ENCODE measurements at places on chromosomes 6 and 20. TPM values are rescaled to one million over a fixed set of nuclear protein-coding genes. Genes with fewer than 3 reads are reported as not detected.

TSBP1 gene
- total RNA-seq: not detected

SLC22A3 gene
- not detected for total RNA-seq

GRCh38 chr6:116191881-116192280, 62.0 kb downstream of the TSPYL4 start:
- H3K27me3 ChIP-seq: no peaks in the 10 kb centered on the region
- no peak for DNase-seq
- no peak overlapping the region for H3K4me3 ChIP-seq
- no peaks in the 10 kb centered on the region for H3K4me1 ChIP-seq
- H3K27ac ChIP-seq: no peak overlapping the region

- H3K36me3 ChIP-seq: no peaks in the 10 kb centered on the region
- H3K4me1 ChIP-seq: no peaks in the 10 kb centered on the region
- peaks cover 15% of the 10 kb centered on the region for H3K27me3 ChIP-seq
- no peak overlapping the region for H3K27ac ChIP-seq
These were observed 122.3 kb downstream of the CEBPB start for GRCh38 chr20:50312682-50313521.

HCRTR2 gene
- not detected for total RNA-seq

- no peaks in the 10 kb centered on the region for H3K4me1 ChIP-seq
- H3K27ac ChIP-seq: no peak overlapping the region
- H3K4me3 ChIP-seq: no peak overlapping the region
These were observed 236.8 kb downstream of the LY86 start for GRCh38 chr6:6825193-6825784.

DNA sequence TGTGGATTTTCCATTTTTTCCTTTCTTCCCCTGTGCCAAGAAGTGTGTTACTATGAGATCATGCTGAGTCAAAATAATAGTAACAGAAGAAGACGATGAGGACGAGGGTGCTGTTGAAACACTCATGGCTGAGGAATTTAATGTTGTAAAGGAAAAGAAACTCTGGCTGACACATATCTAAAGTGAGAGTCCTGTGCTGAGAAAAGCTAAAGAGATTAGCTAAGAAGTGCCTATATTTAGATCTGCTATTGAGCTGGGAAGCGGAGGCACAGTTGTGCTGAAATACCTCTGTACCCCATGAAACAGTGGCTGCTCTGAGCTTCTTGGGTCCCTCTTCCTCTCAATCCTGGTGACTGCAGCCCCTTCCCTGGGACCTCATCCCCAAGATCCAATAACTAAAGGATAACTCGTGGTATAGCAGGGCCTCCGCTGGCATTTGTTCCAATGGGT, 1.1 kb upstream of the SYTL3 start:
- DNase-seq: peak; percentile 58
- peak overlapping the region; percentile 99 for H3K27ac ChIP-seq
- H3K4me1 ChIP-seq: peaks cover 69% of the 10 kb centered on the region
- H3K27me3 ChIP-seq: no peaks in the 10 kb centered on the region
- H3K36me3 ChIP-seq: peaks cover 32% of the 10 kb centered on the region

NTSR1 gene
- total RNA-seq: not detected

GRCh38 chr6:131949620-131949908, 1.6 kb downstream of the CCN2 start:
- DNase-seq: no peak
- H3K4me1 ChIP-seq: peaks cover 15% of the 10 kb centered on the region
- H3K4me3 ChIP-seq: no peak overlapping the region
- H3K27me3 ChIP-seq: peaks cover 51% of the 10 kb centered on the region
- no peak overlapping the region for H3K27ac ChIP-seq

GRCh38 chr6:107115695-107116327, 496 bp upstream of the BEND3 start:
- H3K27ac ChIP-seq: no peak overlapping the region
- peak; percentile 41 for DNase-seq
- H3K27me3 ChIP-seq: peaks cover 7% of the 10 kb centered on the region
- H3K4me1 ChIP-seq: peaks cover 18% of the 10 kb centered on the region

GRCh38 chr6:37657112-37657886, 40.4 kb downstream of the MDGA1 start:
- no peak overlapping the region for H3K4me3 ChIP-seq
- peaks cover 7% of the 10 kb centered on the region for H3K4me1 ChIP-seq
- H3K36me3 ChIP-seq: peaks cover 24% of the 10 kb centered on the region
- no peak for DNase-seq
- no peaks in the 10 kb centered on the region for H3K27me3 ChIP-seq
- H3K27ac ChIP-seq: no peak overlapping the region

RIPPLY2 gene
- not detected for total RNA-seq

DNA sequence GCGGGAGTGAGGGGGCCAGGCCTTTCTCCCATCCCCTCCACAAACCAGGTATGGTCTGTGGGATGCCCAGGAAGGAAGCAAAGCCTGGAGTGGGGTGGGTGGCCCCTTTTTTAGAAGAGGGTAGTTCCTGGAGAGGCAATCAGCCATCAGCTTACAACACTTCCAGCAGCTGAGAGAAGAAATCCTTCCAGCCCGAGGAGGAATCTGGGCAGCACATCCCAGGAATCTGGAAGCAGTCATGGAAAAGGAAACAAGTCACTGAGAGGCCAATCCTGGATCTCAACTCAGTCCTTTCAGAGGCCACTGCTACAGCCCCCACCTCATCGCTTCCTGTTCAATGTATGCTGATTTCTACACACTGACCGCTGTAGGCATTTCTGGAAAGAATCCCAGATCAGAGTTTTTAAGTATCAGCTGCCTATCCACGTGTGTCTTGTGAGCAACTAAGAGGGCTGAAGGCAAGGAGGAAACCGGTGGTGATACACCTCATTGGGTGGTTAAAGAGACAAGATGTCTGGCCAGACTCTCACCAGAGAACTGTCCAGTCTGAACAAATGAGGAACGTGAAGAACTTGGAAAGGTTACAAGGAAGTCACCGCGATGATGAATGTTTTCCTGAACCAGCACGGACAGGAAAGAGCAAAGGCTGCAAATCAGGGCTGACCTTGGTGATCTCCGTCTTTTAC, 92.9 kb upstream of the SHLD1 start:
- no peak for DNase-seq
- peaks cover 38% of the 10 kb centered on the region for H3K4me1 ChIP-seq
- H3K36me3 ChIP-seq: no peaks in the 10 kb centered on the region
- no peak overlapping the region for H3K27ac ChIP-seq

PPP1R16B gene
- 111 TPM for total RNA-seq

- H3K27me3 ChIP-seq: no peaks in the 10 kb centered on the region
- no peak overlapping the region for H3K4me3 ChIP-seq
- H3K27ac ChIP-seq: no peak overlapping the region
- no peaks in the 10 kb centered on the region for H3K4me1 ChIP-seq
These were observed 508.0 kb upstream of the ADGRB3 start for GRCh38 chr6:68127074-68127473.

GRCh38 chr6:12973386-12973785, 256.8 kb downstream of the PHACTR1 start:
- H3K4me1 ChIP-seq: no peaks in the 10 kb centered on the region
- no peak for DNase-seq
- no peak overlapping the region for H3K27ac ChIP-seq
- H3K36me3 ChIP-seq: no peaks in the 10 kb centered on the region
- H3K27me3 ChIP-seq: peaks cover 18% of the 10 kb centered on the region

SIRPB2 gene
- total RNA-seq: not detected

- no peak overlapping the region for H3K27ac ChIP-seq
- H3K27me3 ChIP-seq: no peaks in the 10 kb centered on the region
- DNase-seq: no peak
- H3K4me1 ChIP-seq: peaks cover 30% of the 10 kb centered on the region
- H3K36me3 ChIP-seq: no peaks in the 10 kb centered on the region
- no peak overlapping the region for H3K4me3 ChIP-seq
These were observed 19.6 kb upstream of the PIM1 start for GRCh38 chr6:37150314-37150713.

PRKN gene
- total RNA-seq: 1.00 TPM

HLA-DOB gene
- total RNA-seq: 1.7 TPM

- no peak overlapping the region for H3K27ac ChIP-seq
- no peaks in the 10 kb centered on the region for H3K4me1 ChIP-seq
- no peak overlapping the region for H3K4me3 ChIP-seq
- H3K36me3 ChIP-seq: no peaks in the 10 kb centered on the region
These were observed 277.9 kb upstream of the BMP2 start for GRCh38 chr20:6489361-6490171.

RWDD2A gene
- 2.6 TPM for total RNA-seq

LY6G6C gene
- total RNA-seq: not detected

DNA sequence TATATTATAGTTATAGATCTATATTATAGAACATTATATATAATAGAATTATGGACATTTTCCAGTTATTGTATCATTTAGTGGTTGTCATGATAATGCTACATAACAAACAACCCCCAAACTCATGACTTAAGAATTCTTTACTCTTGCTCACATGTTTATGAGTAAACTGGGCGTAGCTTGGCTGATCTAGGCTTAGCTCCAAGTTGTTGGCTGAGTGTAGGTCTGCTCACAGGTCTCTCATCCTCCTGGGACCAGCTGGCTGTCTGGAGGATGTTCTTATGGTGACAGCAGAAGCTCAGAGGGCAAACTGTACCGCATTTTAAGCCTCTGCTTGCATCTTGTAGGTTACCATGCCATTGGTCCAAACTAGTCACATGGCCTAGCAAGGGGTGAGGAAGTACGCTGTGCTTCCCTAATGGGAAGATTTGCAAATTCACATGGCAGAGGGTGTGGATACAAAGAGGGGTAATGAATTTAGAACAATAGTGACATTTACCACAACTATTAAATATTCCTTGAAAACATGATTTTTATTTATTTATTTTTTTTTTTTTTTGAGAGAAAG, 34.2 kb downstream of the ARHGAP40 start:
- H3K27me3 ChIP-seq: peaks cover 18% of the 10 kb centered on the region
- no peak overlapping the region for H3K27ac ChIP-seq
- no peaks in the 10 kb centered on the region for H3K4me1 ChIP-seq

KHDC1 gene
- 4.6 TPM for total RNA-seq

RPP21 gene
- total RNA-seq: 38.3 TPM

IPCEF1 gene
- 10.5 TPM for total RNA-seq

- H3K36me3 ChIP-seq: peaks cover 2% of the 10 kb centered on the region
- peak overlapping the region; percentile 63 for H3K4me3 ChIP-seq
- DNase-seq: peak; percentile 70
- H3K27ac ChIP-seq: peak overlapping the region; percentile 87
- H3K4me1 ChIP-seq: peaks cover 19% of the 10 kb centered on the region
These were observed 34.9 kb downstream of the RNF24 start for GRCh38 chr20:3980260-3981131.

PROKR2 gene
- total RNA-seq: not detected

GRCh38 chr20:59806578-59806975, 126.9 kb downstream of the SYCP2 start:
- peaks cover 9% of the 10 kb centered on the region for H3K27me3 ChIP-seq
- no peak overlapping the region for H3K4me3 ChIP-seq
- no peak overlapping the region for H3K27ac ChIP-seq
- DNase-seq: no peak

CNR1 gene
- not detected for total RNA-seq

DNA sequence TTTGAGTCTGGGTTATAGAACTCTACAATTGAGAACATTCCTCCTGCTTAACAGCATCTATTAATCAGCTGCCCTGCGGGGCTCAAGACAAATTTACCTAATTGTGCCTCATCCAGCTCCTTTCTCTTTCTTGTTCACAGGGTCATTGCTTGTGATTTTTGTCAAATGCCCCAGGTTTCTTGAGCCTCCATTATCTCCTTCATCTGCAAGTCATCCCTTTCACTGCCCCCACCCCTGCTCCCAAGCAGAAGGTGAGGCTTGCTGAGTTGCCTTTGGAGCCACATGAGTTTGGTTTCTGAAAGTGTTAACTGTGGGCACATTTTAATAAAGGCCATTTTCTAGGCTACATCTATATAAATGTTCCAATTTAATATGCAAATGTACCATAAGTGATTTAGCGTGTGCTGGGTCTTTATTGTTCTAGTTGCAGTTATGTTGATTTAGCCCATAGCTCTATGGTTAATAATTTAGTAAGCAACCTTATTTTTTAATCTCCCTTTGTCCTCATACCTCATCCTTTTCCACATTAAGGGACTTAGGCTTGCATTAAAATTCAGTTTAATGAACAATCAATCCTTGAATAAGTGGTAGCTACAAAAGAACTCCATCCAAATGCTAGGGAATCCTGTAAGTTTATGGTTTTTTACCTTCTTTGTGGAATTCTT, 56.1 kb downstream of the VSTM2L start:
- no peaks in the 10 kb centered on the region for H3K27me3 ChIP-seq
- no peak overlapping the region for H3K4me3 ChIP-seq
- H3K27ac ChIP-seq: no peak overlapping the region
- H3K4me1 ChIP-seq: no peaks in the 10 kb centered on the region

DNA sequence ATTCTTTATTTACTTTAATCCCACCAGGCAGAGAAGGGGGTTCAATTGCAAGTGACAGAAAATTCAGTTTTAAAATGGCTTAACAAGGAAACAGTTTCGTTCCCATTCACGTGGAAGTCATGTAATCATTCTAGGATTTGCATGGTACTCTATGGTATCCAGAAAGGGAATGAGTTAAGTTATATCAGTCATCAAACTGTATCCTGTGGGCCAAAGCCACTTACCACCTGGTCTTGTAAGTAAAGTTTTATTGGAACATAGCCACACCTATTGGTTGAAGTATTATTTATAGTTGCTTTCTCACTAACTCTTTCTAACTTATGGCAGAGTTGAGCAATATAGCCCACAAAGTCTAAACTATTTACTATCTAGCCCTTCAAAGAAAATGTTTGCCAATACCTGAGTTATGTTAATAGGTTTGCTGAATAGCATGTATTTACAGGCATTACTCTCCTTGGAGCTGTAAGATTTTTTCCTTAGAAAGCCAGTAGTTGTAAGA, 10.2 kb upstream of the MMS22L start:
- H3K4me1 ChIP-seq: no peaks in the 10 kb centered on the region
- DNase-seq: no peak
- peaks cover 17% of the 10 kb centered on the region for H3K27me3 ChIP-seq
- H3K27ac ChIP-seq: no peak overlapping the region

- H3K36me3 ChIP-seq: peaks cover 5% of the 10 kb centered on the region
- no peak for DNase-seq
- H3K27me3 ChIP-seq: no peaks in the 10 kb centered on the region
- H3K27ac ChIP-seq: no peak overlapping the region
These were observed 86.2 kb upstream of the VSTM2L start for GRCh38 chr20:37816726-37817125.

DNA sequence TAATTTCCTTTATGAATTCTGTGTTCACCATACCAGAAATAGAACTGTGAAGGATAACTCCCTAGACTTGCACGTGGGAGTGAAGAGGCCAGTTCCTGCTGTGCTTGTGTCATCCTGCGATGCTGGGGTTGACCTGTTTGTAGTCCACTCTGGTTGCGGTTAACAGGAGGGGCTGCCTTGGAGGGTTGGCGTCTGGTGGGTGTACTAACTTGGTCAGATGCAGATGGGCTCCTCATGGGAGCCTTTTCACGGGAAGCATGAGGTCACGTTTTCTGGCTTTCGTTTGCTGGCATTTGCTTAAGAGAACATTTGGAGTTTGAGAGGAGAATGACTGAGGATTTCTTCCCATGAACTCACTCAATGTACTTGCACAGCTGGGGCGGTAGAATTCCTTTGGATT, 41.2 kb downstream of the IGF2R start:
- H3K4me1 ChIP-seq: peaks cover 45% of the 10 kb centered on the region
- H3K27me3 ChIP-seq: no peaks in the 10 kb centered on the region
- no peak overlapping the region for H3K4me3 ChIP-seq
- no peak for DNase-seq
- no peak overlapping the region for H3K27ac ChIP-seq

- no peaks in the 10 kb centered on the region for H3K36me3 ChIP-seq
- H3K27ac ChIP-seq: no peak overlapping the region
- H3K27me3 ChIP-seq: peaks cover 6% of the 10 kb centered on the region
- DNase-seq: no peak
- H3K4me3 ChIP-seq: no peak overlapping the region
These were observed 138.6 kb downstream of the CEBPB start for GRCh38 chr20:50328996-50329898.

GRCh38 chr20:63177785-63178445, 38.0 kb downstream of the YTHDF1 start:
- DNase-seq: no peak
- no peaks in the 10 kb centered on the region for H3K36me3 ChIP-seq
- no peak overlapping the region for H3K27ac ChIP-seq
- H3K27me3 ChIP-seq: peaks cover 45% of the 10 kb centered on the region
- peaks cover 13% of the 10 kb centered on the region for H3K4me1 ChIP-seq
- H3K4me3 ChIP-seq: no peak overlapping the region
